Inflammatory macrophage treated with lipopolysaccharide for 4 hours (primary cell): ENCODE measurements at places on chromosomes 1 and 21.

- no peak for DNase-seq
Measured at GRCh38 chr1:29708796-29709703, 472.7 kb downstream of the PTPRU start.

DNA sequence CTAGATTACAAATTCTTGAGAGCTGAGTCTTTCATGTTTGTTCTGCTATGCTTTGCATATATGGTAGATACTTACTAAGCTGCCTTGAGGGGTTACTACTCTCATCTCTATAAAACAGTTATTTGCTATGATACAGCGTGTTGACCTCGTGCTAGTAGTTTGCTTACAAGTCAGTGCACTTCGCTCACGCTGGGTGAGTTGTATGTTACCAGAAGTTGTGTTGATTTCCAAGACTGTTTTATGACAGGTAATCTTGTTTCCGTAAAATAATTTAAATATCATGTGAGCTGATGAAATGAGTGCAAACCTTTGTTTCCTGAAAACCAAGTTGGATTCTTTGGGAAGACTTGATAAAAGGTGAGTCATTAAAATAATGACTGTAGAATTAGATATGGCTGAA is 7.3 kb downstream of the MRPS6 start:
- no peak for DNase-seq

- DNase-seq: no peak
Measured at GRCh38 chr1:52913537-52913936, 8.0 kb downstream of the ECHDC2 start.

GRCh38 chr21:19440792-19441655 is 1037.4 kb upstream of the TMPRSS15 start:
- DNase-seq: no peak

DNA sequence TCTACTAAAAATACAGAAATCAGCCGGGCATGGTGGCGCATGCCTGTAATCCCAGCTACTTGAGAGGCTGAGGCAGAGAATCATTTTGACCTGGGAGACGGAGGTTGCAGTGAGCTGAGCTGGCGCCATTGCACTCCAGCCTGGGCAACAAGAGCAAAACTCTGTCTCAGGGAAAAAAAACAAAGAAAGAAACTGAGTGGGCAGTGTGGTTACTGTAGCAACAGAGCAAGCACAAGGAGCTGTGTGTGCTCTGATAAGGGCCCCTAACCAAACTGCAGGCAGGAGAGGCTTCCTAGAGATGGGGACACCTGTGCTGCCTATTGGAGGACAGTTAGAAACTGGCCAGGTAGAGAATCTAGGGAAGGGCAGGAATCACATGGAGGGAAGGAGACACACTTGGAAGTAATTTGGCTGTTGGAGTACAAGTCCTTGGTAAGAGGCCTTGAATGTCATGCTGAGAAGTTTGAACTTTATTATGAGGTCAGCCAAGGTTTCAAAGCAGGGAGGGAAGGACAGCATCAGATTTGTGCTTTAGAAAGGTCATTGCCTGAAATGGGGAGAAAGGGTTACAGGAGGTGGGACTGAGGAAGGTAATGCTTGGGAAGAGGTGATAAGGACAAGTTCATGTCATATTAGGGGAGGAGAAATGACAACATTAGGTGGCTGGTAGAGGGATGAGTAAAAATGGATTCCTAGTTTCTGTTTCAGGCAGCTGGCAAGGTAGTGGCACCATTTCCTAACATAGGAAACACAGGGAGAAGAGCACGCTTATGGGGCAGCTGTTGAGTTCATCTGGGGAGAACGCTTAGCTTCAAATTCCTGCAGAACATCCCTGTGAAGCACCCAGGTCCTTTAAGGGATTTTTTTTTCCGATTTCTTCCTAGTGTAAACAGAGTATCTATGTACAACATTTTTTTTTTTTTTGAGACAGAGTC is 69.2 kb upstream of the ARTN start:
- no peak for DNase-seq

GRCh38 chr1:231354330-231355020 is 16.4 kb downstream of the SPRTN start:
- DNase-seq: no peak

GRCh38 chr1:55962472-55962871 is 616.9 kb downstream of the PLPP3 start:
- no peak for DNase-seq

DNA sequence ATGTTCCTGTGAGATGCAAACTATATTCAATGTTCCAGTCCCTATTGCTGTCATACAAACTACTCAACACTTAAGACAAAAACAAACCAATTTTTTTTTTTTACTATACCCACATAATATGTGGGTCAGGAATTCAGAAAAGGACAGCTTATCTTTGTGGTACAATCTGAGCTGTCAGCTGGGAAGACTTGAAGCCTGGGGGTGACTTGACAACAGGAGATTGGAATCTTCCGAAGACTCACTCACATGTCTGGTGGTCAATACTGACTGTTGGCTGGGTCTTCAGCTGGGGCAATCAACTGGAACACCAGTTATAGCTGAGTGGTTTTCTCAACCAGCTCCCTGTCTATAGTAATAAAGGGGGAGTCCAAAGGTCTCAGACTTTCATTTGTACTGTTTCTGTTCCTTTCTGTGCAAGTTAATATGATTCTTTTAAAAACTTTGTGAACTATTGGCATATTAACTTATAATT is 81.7 kb upstream of the ATP1B1 start:
- no peak for DNase-seq

DNA sequence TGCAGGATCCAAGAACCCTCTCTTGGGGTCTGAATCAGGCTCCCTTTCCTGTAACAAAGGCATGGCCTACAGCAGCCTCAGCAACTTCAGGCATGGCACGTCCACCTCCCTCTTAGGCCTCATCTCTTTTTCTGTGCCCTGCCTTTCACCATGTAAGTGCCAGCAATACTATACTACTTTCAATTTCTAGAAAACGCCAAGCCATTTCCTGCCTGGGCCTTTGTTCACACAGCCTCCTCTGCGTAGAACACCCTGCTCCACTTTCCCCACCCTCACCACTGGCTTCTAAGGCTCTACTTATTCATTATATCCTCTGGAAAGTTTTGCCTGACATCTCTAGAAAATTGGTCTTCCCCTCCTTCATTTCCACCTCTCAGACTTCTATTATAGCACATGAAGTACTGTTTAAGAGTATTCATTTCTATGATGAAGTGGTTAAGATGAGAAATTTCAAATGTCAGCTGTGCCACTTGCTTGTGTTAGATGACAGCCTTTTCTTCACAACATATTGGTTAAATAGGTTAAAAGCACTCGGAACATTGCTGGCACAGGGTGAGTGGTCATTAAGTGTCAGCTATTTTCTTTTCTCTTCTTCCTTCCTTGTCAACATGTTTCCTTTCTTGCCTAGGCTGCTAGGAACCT is 41.6 kb upstream of the VWA5B1 start:
- DNase-seq: no peak

GRCh38 chr1:77796695-77797405 is 17.4 kb downstream of the MIGA1 start:
- no peak for DNase-seq

DNA sequence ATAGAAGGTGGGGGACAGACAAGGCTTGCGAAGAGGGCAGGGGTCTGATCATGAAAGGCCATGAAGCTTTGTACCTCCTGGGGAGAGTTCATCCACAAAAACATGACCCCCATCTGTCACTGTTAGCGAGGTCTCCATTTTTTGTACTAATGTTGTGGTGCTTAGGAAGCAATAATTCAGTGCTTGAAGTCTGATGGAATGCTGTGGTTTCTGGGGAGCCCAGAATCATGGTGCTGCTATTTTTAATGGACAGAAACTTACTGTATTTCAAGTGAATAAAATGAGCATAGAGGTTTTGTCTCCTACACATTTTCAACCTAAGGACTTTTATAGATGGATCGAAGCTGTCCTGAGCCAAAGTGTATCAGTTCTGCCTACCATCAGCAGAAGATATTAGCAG is 28.2 kb upstream of the RGL1 start:
- no peak for DNase-seq

DNA sequence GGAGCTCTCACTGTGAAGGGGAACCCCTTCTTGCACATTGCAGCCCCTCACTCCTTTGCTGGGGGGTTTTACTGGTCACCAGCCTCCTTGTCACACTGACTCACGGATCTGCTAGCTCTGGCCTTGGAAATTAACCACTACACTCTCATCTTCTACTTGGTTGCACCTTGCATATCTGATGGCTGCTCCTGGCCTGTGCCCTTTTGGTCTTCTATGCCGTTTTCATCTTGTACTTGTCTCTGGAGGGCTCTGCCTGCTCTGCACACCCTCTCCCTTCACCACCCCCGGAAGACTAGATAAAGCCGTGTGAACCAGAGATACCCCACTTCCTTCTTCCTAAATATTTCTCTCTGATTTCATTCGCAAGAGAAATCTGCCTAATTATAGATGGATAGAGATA is 44.6 kb downstream of the CD247 start:
- DNase-seq: no peak

DNA sequence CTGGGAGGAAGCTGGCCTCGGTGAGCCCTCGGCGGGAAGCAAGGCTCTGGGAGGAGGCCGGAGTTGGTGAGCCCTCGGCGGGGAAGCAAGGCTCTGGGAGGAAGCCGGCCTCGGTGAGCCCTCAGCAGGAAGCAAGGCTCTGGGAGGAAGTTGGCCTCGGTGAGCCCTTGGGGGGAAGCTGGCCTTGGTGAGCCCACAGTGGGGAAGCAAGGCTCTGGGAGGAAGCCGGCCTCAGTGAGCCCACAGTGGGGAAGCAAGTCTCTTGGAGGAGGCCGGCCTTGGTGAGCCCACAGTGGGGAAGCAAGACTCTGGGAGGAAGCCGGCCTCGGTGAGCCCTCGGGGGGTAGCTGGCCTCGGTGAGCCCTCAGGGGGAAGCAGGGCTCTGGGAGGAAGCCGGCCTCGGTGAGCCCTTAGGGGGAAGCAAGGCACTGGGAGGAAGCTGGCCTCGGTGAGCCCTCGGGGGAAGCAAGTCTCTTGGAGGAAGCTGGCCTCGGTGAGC is 36.0 kb downstream of the KRTAP10-1 start:
- DNase-seq: no peak

GRCh38 chr1:36031441-36031840 is 52.5 kb upstream of the TEKT2 start:
- DNase-seq: no peak

GRCh38 chr1:150917387-150917786 is 8.8 kb upstream of the SETDB1 start:
- DNase-seq: no peak

DNA sequence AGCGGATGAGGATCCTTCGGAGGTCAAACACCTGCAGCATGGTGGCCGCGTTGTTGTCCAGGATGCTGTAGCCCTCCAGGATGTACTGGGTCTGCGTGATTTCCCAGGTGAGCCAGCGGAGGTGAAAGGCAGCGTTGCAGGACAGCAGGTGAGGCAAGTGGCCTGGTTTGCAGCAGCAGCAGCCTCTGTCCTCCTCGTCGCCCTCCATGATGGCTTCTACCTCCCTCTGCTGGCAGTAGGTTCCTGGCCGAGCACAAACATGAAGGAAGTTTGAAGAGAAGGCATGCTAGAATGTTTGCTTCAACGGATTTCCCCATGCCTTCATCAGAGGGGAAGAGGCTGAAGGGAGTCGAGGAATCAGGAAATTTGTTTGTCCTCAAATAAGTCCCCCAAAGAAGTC is 74.7 kb downstream of the NTPCR start:
- peak; percentile 39 for DNase-seq

DNA sequence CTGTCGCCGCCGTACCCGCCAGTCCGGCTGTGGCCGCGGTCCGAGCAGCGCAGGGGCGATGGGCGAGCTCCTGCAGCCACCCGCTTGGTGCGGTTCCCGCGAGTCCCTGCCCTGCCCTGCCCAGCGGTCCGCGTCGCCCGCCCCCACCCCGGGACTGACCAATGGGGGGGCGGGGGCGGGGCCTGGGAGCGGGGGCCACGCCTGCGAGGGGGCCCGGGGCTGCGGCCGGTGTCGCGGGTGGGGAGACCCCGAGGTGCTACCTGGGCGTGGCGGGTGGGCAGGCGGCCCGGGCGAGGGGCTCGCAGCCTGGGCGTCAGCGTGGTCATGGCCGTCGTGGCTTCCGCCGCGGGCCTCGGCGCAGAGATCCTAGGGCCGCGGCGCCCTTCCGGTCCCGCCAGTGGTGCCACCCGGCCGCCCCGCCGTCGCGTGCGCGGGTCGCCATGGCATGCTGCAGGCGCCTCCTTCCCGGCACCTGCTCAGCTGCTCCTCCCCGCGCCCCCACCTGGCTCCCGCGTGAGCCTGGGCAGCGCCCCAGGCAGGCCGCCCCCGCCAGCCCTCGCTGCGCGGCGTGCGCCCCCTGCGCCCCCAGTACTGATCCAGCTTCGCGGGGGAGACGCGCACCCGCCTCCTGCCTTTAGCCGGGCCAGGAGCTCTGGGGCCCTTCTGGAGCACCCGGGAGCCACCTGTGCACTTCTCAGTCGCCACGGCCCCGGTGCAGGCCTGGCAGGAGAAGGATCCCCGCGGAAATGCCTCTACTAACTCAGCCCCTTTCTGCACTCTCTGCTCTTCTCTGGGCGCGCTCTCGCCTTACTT is at the start of gene BMP8B:
Gene BMP8B (minus strand): TSS at position 108 of the 813 bp plus-strand sequence. CDS start 380 bp downstream, outside the sequence.
- peak; percentile 74 for DNase-seq

GRCh38 chr1:187685333-187685732 is 856.6 kb downstream of the PLA2G4A start:
- no peak for DNase-seq

- DNase-seq: no peak
Measured at GRCh38 chr21:43188592-43189210, 19.9 kb downstream of the CRYAA start.

GRCh38 chr1:94416901-94417727 is 1.1 kb upstream of the ABCD3 start:
- DNase-seq: no peak

DNA sequence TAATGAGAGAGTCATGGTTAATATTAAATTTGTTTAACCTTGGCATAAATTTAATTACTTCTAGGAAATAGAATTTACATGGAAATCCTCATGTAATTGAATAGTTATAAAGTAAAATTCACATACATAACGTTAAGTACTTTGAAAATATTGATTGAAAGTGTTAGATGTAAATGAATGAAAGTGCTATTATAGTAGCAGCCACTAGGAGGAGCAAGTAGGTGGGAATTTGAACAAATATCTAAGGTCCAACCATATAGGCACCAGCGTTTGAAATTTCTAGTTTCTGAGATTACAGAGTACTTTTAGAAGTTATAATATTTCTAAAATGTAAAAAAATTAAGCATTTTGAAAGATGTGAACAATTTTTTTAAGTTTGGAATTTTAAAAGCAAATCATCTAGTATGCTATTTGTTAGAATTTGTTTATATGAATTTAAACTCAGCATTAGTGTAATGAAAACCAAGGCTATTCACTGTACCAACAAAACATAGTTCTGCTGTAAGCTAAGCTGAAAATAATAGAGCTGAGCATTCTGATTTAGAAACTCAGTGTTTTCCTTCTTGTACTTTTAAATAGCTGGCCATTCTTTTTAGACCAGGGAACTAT is 3.3 kb downstream of the B3GALT2 start:
- DNase-seq: peak; percentile 62
